ENCODE measurements at places on chromosomes 3 and 15.

DNA sequence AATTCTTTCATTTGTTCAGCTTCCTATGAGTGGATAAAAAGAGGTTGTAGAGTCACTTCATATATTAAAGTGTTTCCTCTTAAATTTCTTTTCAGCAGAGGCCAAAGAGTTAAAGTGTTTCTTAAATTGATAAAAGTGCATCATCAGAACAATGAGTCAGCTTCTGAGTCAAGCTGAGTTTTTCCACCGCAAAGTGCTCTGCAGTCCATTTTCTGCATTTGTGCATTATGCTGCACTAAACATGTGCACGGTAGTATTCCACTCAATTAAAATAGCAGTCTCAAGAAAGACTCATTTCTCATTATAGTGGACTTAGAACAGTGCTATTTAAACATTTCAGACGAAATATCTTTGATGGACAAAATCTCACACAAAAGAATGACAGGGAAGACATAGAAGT lies 152.0 kb downstream of the ZBBX start:
- no peak for DNase-seq

DNA sequence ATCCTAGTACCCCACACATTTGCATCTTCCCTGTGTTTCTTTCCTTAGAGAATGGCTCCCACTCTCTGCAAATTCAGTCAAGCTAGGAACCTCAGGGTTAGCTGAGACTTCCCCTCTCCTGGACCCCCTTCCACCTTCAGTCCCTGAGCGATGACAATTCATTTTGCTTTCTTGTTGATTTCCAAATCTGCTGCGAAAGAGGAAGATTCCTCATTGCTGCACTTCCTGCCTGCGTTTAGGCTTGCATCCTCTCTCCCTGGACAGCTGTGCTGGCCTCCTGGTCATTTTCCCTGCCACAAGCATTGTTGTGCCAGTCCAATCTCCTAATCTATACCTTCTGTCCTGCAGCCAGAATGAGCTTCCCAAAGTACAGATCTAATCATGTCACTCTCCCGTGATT lies 12.3 kb upstream of the DGKG start:
- DNase-seq = no peak

- DNase-seq = no peak
Observed at GRCh38 chr3:38555149-38555840, 59.2 kb downstream of the EXOG start.

DNA sequence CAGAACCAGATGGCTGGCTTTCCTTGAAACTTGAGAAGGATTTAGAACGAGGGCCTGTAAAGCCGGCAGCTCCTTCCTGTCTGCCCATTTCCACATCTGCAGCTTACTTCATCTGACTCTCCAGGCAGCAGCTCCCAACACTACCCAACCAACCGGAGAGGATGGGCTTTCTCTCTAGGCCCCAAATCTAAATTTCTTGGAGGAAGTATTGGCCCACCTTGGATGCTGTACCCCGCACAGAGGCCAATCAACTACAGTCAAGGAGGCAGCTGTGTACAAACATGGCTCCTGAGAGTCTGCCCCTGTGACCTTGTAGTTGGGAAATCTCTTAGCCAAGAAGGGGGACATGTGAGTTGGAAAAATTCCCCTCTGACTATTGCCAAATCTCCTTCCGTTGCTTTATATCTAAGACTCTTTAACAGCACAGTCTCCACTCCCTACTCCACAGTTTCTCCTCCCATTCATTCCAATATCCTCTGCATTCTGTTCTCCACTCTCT lies 8.0 kb upstream of the ACAP2 start:
- DNase-seq = no peak

GRCh38 chr15:25718597-25718996 lies 144.5 kb downstream of the ATP10A start:
- DNase-seq = no peak

DNA sequence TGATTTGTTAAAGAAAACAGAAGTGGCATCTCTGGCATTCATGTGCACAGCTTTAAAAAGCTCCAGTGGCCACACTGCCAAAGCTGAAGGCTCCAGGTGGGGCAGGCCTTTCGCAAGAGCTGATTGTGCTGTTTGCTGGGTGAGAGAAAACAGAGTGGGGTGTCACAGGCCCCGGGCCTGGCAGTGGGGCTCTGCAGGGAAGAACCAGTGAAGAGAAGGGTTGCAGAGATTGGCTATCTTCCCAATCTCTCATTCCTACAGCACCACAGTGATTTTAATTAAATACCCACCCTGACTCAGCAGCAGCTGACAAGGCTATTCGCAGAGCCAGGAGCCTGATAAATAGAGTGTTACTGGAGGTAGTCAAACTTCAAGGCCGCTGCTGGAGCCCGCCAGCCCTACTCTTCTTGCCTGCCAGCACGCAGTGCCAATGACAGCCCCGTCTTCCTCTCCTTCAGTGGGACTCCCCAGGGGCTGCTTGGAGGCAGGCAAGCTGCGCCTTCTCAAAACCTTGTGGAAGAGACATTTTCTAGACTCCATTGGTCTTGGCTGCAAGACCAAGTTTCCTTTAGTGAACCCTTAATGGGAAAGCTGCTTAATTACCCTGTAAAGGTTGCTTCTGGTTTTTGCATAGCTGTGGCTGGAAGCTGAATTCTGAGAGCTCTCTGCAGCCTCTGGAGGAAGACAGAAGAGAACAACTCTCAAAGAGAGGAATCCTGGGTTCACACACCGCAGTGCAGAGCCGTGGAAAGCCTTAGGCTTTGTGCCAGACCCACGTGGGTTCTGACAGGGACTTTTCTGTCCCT lies 225.8 kb upstream of the SLCO3A1 start:
- DNase-seq = peak; percentile 45

GRCh38 chr3:141797819-141798447 lies 34.7 kb downstream of the GRK7 start:
- DNase-seq = no peak

DNA sequence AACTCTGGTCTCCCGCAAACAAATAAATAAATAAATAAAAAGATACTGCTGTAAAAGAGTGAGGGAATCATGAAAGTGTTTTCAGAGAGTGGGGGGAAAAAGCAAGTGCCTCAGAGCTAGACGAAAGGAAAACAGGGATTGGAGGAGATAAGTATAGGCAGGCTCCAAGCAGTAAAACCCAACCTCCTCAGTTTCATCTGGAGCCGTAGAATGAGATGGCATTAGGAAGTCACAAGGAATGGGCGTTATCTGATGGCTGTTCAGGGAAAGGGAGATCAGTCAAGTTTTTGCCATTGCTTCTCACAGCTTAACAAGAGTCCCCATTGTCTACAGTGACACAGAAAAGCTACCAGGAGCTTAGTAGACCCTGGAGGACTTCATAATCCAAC lies 451.5 kb upstream of the PPP2R3A start:
- no peak for DNase-seq

DNA sequence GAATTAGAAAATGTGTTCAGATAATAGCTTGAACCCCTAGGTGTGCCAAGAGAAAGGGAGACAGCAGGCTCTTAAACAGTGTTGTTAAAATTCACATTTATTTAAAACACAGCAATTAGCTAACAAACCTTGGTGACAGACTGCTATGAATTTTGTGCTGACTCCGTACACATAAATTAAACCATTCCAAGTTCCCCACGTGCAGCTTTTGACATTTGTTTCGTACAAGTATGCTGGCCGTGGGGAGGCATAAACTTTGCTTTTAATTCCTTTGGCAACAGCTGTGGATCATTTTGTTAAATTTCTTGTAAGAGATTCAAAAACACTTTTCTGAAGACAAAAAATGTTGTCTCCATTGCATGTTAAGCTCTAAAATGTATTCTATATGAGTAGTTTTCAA lies 465.3 kb downstream of the FGF12 start:
- DNase-seq = no peak

DNA sequence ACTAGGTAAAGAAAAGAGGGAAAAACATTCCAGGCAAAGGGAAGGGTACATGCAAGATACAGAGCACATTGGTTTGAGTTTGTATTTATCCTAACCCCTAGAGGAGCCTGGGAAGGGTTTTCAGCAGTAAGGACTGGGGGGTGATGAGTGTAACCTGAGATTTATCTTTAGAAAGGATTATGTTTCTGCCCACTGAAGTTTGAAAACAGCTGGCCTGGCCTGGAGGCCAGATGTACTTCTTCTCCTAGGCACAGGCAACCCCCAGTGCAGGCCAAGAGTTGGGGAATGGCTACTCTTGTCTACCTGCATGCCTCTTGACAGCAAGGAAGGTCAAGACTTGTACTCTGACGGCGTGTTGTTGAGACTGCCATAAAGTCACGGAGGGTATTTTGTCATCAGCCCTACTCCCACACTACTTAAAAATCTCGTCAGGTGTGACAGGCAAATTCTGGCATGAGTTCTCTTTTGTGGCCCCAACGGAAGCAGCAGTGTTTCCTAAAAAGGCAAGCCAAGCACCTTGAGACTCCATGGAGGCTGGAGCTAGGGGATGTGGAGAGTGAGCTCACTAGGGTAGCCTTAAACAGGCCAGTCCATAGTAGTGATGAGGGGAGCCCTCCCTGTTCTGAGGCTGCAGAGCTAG lies 241.5 kb upstream of the WNT5A start:
- no peak for DNase-seq

DNA sequence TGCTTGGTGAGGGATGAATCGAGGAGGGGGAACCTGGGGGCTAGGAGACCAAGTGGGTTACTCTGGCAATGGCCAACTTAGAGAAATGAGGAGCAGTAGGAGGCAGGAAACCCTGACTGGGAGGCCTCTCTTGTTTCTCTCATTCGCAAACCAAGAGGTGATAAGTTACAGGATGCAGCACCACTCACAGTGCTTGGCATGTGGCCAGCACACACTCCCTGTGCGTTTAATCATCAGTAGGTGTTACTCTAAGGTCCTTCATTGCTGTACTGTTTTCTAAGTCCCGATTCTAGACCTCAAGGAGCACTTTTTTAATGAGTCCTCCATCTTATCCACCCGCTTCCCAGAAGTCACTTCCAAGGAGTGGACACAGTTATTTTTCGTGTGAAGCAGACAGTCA lies 314.1 kb upstream of the TRIM42 start:
- DNase-seq = no peak

- DNase-seq = no peak
Observed at GRCh38 chr3:22012471-22012870, 261.5 kb upstream of the ZNF385D start.

GRCh38 chr3:196517162-196517800 lies 2.1 kb upstream of the SMCO1 start:
- DNase-seq = no peak

- no peak for DNase-seq
Observed at GRCh38 chr3:35733864-35734263, 94.5 kb downstream of the ARPP21 start.

DNA sequence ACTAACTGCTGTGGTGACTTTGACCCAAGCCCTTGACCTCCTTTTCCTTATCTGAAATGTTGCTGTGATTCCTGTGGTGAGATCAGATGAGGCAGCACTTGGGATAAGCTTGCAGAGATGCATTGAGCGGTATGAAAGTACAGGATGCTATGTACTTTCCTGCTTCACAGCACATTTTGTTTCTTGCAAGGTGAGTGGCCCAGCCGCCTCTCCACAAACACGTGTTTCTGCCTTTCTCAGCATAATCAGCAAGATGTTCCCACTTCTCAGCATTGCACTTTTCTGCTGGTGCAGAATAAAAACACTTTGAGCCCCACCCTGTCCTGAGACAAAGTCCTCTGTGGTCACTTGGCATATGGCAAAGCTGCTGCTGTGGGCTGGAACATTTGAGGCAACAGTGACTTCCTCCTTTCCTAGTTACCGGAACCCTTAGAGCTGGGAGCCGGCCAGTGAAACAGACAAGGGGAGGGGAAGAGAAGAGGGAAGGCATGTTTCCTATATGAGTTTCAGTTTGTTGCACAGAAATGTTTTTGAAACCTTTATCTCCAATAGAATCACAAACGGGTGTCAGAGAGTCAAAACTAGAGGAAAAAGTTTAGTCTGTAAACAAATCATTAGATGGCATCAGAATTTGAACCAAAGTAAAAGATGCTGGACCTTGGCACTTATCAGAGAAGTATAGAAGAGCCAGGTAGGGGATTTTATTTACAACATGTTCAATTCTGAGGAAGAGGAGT lies 5.0 kb downstream of the NUDT16 start:
- no peak for DNase-seq

- DNase-seq = no peak
Observed at GRCh38 chr3:70150599-70150998, 151.1 kb downstream of the SAMMSON start.

DNA sequence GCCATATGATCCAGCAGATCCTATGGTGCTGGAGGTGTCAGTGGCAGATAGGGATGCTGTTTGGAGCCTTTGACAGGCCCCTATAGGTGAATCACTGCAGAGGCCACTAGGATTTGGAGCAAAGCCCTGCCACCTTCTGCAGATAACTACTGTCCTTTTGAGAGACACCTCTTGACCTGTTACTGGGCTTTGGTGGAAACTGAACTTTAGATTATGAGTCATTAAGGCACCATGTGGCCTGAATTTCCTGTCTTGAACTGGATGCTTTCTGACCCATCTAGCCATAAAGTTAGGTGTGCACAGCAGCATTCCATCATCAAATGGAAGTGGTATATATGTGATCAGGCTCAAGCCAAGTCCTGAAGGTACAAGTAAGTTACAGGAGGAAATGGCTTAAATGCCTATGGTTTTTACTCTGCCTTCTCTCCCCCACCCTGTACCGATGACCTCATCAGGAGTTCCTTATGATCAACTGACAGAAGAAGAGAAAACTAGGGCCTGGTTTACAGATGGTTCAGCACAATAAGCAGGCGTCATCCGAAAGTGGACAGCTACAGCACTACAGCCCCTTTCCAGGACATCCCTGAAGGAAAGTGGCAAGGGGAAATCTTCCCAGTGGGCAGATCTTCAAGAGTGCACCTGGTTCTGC lies 565.6 kb upstream of the AGTR1 start:
- DNase-seq = no peak

DNA sequence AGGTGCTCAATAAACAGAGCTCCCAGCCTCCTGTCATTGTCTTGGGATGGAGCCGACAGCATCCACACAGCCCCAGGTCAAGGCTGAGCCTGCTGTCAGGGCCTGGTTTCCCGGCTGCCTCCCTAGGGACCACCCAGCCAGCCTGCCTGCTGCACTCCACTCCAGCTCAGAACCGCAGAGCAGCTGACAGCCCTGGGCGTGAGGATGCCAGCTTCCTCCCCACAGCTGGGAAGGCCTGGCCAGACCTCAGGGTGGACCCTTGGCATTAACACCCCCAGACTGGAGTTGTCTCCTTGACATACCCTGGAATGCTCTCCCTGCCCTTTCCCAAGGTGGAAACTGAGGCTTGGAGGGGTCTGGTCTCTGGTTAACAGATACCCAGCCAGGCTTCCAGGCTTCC lies 112.0 kb downstream of the WNT7A start:
- DNase-seq = peak; percentile 83

GRCh38 chr15:75314552-75315290 lies 21.1 kb upstream of the COMMD4 start:
- DNase-seq = no peak

DNA sequence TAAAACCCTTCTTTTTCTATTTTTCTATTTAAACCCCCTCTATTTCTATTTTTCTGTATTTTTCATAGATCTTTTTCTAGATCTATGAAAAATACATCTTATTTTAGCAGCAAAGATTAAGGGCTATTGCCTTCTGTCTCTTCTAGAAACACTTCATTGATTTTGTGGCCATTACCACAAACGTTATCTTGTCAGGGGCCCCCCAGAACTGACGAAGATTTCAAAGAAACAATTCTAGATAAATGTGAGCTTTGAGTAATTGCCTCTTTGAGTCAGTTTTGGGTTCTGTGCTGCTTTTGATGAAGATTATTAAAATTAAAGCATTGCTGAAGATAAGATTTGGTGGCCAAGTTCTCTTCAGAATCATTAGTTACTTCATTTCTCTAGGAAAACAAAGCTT lies 279.6 kb upstream of the PEX5L start:
- DNase-seq = no peak
